Activated CD8-positive, alpha-beta memory T cell treated with anti-CD3 and anti-CD28 coated beads, Interleukin-2, amount 10 ng/mL, durations not matched to agents 7 days and 5 days (primary cell): ENCODE measurements at places on chromosomes 3 and 15. TPM values are rescaled to one million over a fixed set of nuclear protein-coding genes. Genes with fewer than 3 reads are reported as not detected.

GRCh38 chr3:130395916-130396315 is 50.4 kb downstream of the COL6A5 start:
- no peak for DNase-seq

- no peak for DNase-seq
These were observed 471.7 kb upstream of the MCTP2 start for GRCh38 chr15:93759629-93760028.

GRCh38 chr15:52790169-52790708 is at the start of gene ONECUT1:
Gene ONECUT1, minus strand, starts transcription at chr15:52790336. Its CDS starts 452 bp downstream, at chr15:52789884.
- DNase-seq = no peak

GRCh38 chr15:80967451-80967850 is 22.2 kb downstream of the MESD start:
- no peak for DNase-seq

GRCh38 chr15:79682851-79683288 is 213.9 kb downstream of the MTHFS start:
- no peak for DNase-seq

- peak; percentile 87 for DNase-seq
These were observed at the start of gene HCLS1 for GRCh38 chr3:121660356-121661171. Gene HCLS1, minus strand, starts transcription at chr3:121660903. Its CDS starts 2,556 bp downstream, at chr3:121658347.

DNA sequence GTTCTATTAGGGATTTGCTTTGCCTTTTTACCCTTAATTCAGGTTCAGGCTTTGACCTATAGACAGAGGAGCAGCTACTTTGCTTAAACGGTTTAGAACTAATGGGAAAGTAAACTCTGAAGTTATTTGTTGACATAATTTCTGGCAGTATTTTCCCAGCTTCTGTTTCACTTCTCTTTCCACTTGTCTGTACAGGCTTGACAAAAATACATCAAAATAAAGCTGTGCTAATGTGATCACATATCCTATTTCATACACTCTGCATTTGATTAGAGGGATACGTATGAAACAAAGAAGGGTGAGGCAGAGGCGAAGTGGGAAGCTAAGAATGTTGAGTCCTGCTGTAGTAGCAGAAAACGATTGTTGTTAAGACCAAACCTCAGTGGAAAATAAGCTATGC is 389.1 kb upstream of the RARB start:
- no peak for DNase-seq

GRCh38 chr3:186989429-186989828 is 59.1 kb downstream of the ST6GAL1 start:
- no peak for DNase-seq

GRCh38 chr15:27196691-27197090 is 225.7 kb downstream of the GABRG3 start:
- DNase-seq = no peak

GRCh38 chr15:43278869-43279268 is 12.1 kb upstream of the TGM5 start:
- no peak for DNase-seq

DNA sequence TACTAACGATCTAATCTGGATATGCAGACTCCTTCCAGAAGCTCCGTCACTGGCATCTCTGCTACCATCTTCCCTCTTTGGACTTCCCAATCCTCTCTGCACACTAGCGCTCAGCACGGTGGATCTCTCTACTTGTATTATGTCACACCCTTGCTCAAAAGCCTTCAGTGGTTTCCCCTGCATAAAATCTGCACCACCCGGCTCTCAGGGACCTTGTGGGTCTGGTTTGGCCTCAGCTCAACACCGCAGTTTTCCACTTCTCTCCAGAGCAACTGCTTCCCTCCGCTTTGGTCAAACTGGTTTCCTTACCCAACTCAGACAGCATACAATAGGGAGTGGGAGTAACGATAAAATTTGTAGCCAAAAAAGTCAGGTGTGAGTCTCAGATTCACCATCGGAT is 30.7 kb upstream of the HES1 start:
- no peak for DNase-seq

DNA sequence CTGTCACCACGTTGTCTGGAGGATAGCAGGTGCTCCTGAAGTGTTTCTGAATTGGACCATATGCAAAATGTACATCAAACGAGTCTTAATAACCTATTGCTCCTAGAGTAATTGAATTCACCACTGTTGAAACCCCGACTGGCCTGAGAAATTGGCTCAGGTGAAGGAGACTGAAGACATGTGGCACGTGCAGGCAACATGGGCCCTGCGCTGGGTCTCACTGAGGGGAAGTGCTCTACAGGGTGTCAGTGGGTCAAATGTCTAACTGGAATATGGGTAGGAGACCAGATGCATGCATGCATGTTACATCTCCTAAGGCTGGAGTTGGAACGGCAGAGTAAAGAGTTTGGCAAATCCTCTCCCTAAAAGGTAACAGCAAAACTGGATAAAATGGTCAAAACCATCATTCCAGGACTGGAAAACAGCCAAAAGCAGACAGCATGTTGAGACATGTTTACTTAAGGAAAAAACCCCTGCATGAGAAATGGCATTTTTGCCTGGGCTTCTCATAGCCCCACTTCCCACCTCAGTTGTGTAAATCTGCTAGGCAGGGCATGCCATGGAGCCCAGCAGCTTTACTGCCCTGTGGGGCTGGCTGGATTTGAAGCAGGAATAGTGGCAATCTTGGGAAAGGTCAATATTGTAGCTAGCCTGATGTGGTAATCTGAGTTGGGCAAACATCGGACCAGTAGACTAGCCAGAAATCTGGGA is 131.3 kb downstream of the TJP1 start:
- DNase-seq = no peak

- DNase-seq = no peak
These were observed 87.2 kb downstream of the CLSTN2 start for GRCh38 chr3:140022066-140022770.

- DNase-seq = no peak
These were observed 174.5 kb upstream of the GAP43 start for GRCh38 chr3:115448851-115449250.

DNA sequence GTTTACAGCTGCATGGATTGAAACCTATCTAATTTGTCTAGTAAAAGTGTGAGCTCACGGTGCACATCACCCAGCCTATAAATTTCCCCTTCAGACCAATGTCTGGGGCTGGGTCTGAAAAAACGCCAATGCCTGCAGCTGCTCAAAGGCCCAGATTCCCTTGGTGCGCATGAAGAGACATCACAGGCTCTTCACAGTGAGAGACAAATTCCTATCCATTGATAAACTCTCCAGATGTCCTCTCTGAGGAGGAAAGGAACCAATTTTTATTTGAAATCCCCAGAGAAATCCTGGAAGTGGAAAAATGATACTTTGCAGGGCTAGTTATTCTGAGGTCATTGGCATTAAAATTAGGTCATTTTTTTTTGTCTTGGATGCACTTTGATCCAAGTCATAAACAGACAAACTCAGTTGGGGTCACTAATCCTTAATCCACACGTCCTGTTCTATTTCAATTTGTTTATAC is 360.5 kb downstream of the EPHA3 start:
- no peak for DNase-seq

GRCh38 chr3:74344865-74345440 is 269.5 kb downstream of the CNTN3 start:
- DNase-seq = no peak

- DNase-seq = no peak
These were observed 648.7 kb upstream of the DPPA4 start for GRCh38 chr3:109985943-109986555.

- no peak for DNase-seq
These were observed 10.6 kb downstream of the PARP14 start for GRCh38 chr3:122691195-122691594.

GRCh38 chr3:197329382-197329781 is 31.0 kb upstream of the DLG1 start:
- no peak for DNase-seq

GRCh38 chr3:117557464-117558090 is 848.0 kb downstream of the TUSC7 start:
- no peak for DNase-seq

- no peak for DNase-seq
These were observed 57.2 kb downstream of the USP13 start for GRCh38 chr3:179710079-179710478.

DNA sequence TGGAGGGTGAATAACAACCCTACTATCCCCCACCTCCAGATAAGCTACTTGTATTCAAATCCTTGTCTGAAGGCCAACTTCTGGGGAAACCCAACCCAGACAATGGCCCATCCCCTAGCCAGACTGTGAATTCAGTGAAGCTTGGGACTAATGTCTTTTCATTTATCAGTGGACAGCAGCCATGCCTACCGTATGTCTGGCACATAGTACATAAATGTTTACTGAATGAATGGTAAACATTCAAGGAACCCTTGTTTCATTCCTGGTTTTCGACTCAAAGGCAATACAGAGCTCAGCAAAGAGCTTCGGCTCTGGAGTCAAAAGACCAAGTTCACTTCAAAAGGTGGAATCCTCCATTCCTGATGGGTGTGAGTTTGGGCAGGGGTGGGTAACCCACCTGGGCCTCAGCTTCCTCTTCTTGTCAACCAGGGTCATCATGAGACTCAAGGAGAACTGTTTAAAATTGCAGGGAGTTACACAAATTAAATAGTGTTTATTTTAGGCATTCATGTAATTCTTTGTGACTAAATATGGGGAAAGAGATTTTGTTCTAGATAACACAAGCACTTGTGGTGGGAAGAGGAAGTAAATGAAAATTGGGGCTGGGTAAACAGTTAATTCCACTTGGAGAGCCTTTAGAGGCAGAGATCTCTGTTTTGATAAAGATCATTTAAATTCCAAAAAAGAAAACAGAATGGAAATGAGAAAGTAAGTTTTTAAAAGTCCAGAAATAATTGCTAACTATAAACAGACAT is 303.7 kb upstream of the WNT5A start:
- DNase-seq = no peak

GRCh38 chr15:70796516-70797310 is 33.4 kb upstream of the UACA start:
- DNase-seq = no peak

GRCh38 chr3:38739396-38739689 is 76.7 kb downstream of the SCN10A start:
- no peak for DNase-seq

DNA sequence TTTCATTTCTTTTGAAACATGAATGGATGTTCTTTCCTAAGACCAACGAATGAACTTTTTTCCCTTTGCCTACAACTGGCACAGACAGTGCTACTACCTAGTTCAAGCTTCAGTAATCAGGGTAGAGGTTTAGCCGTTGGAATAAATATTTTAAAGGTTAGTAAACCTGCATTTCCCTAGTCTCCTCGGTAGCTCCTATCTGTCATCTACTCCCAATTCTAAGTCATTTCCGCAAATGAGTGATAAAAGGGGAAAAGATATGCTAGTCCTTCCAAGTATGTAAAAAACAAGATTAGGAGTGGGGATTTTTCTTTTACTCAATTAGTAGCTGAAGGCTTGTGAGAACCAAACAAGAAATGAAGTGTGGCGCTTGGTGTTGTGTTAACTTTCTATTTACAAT is 15.2 kb downstream of the SLTM start:
- no peak for DNase-seq

DNA sequence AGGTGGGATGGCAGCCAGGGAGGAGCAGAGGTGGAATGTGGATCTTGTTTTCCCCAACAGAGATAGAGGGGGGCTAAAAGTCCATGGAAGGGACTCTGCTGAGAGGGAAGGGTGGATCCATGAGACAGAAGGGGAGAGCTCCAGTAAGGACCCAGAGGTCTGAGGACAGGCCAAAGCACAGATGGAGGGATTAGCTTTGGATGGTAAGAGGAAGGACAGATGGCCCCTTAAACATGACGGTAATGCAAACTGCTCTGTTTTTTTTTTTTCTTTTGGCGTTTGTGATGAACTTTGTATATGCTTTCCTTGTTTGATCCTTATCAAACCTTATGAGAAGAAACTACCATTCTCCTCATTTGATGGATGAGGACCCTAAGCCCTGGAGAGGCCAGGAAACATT is 96.2 kb downstream of the IGF1R start:
- no peak for DNase-seq

GRCh38 chr3:94301366-94301765 is 238.5 kb downstream of the NSUN3 start:
- no peak for DNase-seq

DNA sequence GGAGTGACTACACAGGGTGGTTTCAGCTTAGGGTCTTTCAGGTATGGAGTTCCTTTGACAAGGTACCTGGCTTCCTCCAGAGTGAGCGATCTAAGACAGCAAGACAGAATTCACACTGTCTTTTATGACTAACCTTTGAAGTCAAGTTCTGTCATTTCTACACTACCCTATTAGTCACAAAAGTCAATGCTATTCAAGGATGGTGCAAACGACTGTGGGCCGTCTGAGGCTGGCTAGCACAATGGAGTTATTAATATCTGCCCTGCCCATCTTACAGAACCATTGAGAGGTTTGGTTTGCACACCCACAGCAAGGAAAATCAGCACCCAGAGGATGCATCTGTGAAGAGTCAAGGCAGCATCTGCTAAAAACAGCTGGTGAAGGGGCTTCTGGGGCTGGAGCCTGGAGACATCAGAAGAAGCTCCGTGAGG is 62.9 kb upstream of the XCR1 start:
- DNase-seq = peak; percentile 59

GRCh38 chr15:23736033-23736673 is 49.0 kb upstream of the NDN start:
- DNase-seq = no peak

- no peak for DNase-seq
These were observed 78.8 kb downstream of the AAGAB start for GRCh38 chr15:67175643-67176071.

GRCh38 chr3:171851660-171852058 is 8.5 kb downstream of the TMEM212 start:
- no peak for DNase-seq

GRCh38 chr15:32682569-32682968 is 35.2 kb upstream of the GREM1 start:
- DNase-seq = no peak

- no peak for DNase-seq
These were observed 712.1 kb upstream of the ARRDC4 start for GRCh38 chr15:97248376-97248775.

DNA sequence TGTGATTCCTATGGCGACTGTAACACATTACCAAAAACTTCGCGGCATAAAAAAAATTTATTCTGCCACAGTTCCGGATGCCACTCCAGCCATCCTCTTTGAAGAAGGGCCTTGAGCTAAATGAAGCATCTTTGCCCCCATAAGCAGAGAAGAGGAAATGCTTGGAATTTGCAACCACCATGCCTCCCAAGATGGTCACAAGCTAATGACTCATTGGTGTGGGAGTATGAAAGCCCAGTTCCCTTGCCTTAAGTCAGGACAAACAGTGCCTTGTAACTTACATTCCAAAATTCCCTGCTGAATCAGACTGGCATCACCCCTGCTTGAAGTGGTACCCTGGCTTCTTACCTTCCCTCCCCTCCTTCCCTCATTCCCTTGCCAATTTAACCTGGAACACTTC is 1077.4 kb downstream of the EPHA3 start:
- DNase-seq = no peak

The ERC2 gene
- not detected for total RNA-seq

The SCN5A gene
- total RNA-seq = not detected

The LTK gene
- total RNA-seq = 0.30 TPM

The LACTB gene
- 27.1 TPM for total RNA-seq

The CHRNA3 gene
- total RNA-seq = not detected

The TMC3 gene
- total RNA-seq = not detected

The REC114 gene
- not detected for total RNA-seq

The ROPN1 gene
- not detected for total RNA-seq

The CPNE9 gene
- total RNA-seq = not detected

The INSYN1 gene
- total RNA-seq = not detected

The INO80 gene
- total RNA-seq = 30.8 TPM

The ROPN1B gene
- not detected for total RNA-seq

The FMN1 gene
- not detected for total RNA-seq

The MAP6D1 gene
- total RNA-seq = 0.70 TPM

The RTP4 gene
- total RNA-seq = 16.9 TPM

The HCN4 gene
- total RNA-seq = not detected

The OSBPL10 gene
- total RNA-seq = 2.3 TPM

The TRNT1 gene
- 35.0 TPM for total RNA-seq

The CMTM8 gene
- 4.0 TPM for total RNA-seq

The LRRC31 gene
- not detected for total RNA-seq

The GRAMD2A gene
- not detected for total RNA-seq
